ENCODE measurements at places on chromosomes 12 and 14.

- DNase-seq = no peak
Measured at GRCh38 chr12:45224311-45224710, 8.4 kb downstream of the ANO6 start.

GRCh38 chr12:63888908-63889635, 44.6 kb downstream of the SRGAP1 start:
- no peak for DNase-seq

- DNase-seq = peak; percentile 33
Measured at GRCh38 chr12:52213564-52214420, 19.3 kb upstream of the KRT7 start.

DNA sequence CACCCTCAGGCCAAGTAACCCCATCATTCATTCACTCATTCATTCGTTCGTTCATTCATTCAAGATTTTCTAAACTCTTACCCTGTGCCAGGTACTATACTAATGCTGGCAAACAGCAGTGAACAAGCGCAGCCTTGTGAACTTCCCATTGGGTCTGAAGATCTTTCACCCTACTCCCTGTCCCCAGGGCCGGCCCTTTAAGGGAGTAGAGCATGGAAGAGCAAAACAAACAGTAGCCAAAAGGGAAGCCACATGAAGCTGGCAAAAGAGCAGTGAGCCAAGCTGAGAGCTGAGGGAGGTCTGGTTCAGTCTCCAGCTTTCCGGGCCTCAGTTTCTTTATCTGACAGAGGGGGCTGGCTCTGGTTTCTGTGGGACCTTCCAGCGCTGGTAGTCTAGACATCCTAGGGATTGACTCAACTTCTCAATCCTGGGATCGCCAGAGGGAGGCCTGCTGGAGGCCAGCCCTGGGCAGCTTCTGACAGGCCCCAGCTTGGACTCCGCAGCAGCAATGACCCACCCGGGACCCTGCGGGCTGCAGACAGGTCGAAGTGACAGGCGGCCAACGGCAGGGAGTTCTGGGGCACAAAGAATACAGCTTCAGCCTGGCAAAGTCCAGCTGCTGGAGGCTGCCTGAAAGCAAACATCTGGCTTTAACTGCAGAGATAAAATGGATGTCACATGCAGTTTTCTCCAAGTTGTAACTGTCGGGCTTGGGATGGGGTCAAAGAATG, 27.1 kb downstream of the ACTN1 start:
- no peak for DNase-seq

- no peak for DNase-seq
Measured at GRCh38 chr12:11704089-11704488, 54.6 kb downstream of the ETV6 start.

GRCh38 chr12:102394200-102394599, 86.2 kb downstream of the IGF1 start:
- no peak for DNase-seq

DNA sequence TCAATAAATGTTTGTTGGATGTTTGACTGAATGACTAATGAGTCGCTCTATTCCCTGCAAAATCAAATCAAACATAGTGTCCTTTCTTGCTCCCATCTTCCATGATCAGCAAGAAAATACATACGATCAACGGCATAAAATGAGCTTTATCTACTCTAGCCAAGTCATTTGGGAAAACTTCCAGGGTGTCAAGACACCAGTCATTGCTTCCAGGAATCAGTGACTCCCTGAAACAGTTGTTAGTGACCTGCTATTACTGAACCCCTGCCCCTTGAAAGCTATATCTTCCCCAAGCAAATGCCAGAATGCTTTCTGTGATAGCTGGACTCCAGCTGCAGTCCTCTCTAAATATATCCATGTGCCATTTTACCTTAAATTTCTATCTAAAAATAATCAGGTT, 169.5 kb upstream of the SSTR1 start:
- no peak for DNase-seq

DNA sequence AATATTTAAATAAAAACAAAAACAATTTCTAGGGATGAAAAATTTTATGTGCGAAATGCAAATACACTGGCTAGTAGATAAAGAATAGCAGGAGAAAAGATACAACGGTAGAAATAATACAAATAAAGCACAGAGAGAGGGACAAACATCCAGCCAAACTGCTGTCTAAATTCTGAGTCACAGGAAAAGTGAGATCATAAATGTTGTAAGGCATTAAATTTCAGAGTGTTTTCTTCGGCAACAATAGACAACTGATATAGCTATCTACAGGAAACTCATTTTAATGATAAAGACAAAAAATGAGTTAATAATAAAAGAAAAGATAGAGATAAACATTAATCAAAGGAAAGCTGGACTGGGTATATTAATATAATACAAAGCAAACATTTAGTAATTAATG, 122.2 kb downstream of the NTS start:
- no peak for DNase-seq

- no peak for DNase-seq
Measured at GRCh38 chr14:52977798-52978197, 26.9 kb upstream of the FERMT2 start.

DNA sequence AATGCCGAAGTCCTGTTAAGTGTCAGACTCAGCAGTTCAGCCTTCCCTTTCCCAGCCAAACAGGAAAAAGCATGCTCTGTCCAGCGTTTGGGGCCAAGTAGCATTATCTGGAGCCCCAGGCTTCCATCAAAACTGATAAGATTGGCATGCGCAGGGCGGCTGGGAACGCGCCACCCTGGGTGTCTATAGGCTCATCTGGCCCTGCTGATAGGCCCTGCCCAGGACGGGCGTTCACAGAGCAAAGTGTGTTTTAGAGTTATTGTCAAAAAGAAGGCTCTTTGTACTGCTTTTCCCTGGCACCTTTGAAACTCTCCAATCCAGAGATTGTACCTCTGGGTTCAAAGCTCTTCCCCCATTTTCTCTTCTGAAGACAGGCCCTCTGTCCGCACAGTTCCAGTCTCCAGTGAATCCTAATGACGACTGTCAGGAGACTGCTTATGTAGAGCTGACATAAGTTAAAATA, at the start of gene ART4:
ART4 (minus strand) TSS at position 102 of the 463 bp plus-strand sequence. CDS start 413 bp downstream, outside the sequence.
- no peak for DNase-seq

DNA sequence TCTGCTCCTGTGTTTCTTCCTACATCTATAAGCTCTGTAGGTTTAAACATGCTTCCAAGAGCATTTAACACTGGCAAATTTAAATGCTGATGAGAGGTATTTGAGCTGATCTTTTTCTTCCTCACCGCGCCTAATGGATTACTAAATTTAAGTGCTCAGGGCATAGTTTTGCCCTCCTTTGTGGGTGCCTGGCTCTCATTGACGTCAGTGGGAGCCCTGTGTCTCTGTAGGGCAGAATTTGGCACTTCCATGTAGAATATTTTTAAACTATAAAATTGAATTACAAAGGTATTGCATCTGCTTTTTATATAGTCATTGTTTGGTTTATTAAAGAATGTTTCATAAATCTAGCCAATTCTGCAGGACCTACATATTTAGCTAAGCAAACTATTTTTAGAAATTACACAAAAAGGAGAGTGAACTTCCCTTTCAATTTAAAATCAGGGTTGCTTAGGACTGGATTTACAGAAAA, 444.8 kb downstream of the AEBP2 start:
- no peak for DNase-seq

All from nucleus accumbens (tissue), 56 donors.